ENCODE measurements at places on chromosomes 7 and 10.

GRCh38 chr10:110827410-110827809 lies 44.3 kb upstream of the PDCD4 start:
- DNase-seq, result no peak

DNA sequence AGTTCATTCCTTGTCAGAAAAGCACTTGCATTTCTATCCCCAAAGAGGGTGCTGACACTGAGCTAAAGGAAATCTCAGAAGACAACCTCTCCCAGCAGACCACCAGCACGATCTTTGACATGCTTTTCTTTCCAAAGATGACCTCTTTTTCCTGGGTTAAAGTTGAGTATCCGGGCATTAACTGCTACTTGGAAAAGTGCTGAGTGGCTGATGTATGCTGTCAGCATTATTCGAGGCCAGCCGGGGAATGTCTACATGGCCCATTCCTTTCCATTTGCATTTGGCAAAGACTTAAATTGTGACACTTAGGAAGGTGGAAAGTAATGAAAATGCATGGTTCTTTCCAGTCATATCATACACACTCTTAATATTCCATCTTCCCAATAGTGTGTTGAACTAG lies 90.6 kb upstream of the SKAP2 start:
- DNase-seq, result no peak

GRCh38 chr10:124722798-124723783 lies 21.1 kb downstream of the FAM53B start:
- no peak for DNase-seq

- DNase-seq, result no peak
Measured at GRCh38 chr7:55965100-55965470, 700 bp downstream of the NIPSNAP2 start.

- DNase-seq, result no peak
Measured at GRCh38 chr10:107873007-107873406, 708.5 kb upstream of the SORCS1 start.

DNA sequence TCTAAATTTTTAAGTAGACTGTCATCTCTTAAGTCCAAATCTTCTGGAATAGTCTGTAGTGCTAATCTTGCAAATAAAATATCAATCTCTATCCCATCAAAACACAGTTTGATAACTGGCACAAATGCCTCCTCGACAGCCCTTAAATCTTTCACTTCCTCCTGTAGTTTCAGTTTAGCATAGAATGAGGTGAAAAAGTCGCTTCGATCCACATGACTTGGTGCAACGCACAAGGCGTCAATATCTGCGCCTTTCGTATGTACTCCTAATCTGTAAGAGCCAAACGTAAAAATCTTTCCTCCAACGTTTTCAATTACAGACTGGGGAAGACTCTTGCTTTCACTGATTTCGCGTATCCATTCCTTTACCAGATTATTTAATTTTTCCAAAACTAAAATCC lies 603 bp downstream of the PAPOLB start:
- DNase-seq, result no peak

Measured in cortex of kidney (tissue), 1 donor.